ENCODE measurements at places on chromosomes 16 and 17.

DNA sequence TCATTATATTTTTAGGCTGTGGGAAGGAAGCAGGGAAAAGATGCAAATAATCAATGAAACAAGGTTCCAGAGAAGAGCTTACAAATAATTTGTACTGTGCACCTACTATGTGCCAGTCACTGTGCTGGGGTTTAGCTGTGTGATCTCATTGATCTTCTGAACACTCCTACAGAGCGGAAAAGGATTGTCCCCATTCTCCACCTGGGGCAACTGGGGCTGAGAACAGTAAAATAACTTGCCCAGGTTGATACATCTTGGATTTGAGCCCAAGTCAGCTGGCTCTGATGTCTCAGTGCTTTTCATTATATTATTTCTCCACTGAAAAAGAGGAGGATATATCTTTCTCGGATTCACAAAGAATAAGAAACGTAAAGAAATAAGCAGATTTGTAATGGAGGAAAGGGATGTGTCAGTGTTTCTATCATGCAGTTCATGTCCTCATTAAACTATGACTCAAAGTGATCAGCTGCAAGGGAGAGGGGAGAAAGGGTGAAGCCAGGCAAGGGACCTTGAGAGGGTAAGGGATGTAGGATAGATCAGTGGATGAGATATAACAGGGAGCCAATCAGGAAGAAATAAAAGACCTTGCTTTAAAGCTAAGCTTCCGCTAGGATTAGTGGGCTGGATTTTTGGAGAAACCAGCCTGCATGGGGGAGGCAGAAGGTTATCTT, 143.6 kb upstream of the NOL11 start:
- DNase-seq: no peak

GRCh38 chr16:28104404-28104803, 40.9 kb upstream of the GSG1L start:
- no peak for DNase-seq

DNA sequence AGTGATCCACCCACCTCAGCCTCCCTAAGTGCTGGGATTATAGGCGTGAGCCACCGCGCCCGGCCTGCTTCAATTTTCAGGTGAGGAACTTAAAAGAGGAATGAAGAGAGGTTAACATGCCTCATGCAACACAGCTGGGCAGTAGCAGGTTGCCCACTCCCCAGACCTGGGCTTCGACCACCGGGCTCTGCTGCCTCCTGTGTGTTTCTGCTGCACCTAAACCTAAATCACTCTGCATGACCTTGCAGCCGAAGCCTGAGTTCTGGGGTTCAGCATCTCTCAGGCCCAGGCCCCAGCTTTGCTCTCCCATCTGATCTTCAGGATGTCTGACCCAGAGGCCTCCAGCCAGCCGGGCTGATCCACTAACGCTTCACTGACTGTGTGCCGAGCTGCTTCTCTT, 112.6 kb downstream of the OR1D5 start:
- no peak for DNase-seq

GRCh38 chr17:55144518-55144917, 120.2 kb upstream of the HLF start:
- no peak for DNase-seq

DNA sequence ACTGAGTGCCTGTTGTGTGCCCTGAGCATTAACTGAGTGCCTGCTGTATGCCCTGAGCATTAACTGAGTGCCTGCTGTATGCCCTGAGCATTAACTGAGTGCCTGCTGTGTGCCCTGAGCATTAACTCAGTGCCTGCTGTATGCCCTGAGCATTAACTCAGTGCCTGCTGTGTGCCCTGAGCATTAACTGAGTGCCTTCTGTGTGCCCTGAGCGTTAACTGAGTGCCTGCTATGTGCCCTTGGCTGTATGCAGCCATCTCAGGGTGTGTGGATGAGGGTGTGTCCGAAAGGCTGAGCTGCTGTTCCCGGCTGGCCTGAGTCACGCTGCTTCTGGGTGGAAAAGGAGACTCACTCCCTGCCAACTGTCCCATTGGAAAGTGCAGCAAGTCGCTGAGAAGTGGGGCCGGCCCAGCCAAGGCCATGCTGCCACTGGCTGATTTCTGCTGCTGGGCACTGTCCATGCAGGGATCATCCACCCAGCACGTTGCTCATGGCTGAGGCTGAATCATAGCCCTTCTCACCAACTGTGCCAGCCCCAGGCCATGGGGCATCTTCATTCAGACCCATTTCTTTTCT, 113.8 kb downstream of the OR1D5 start:
- no peak for DNase-seq

DNA sequence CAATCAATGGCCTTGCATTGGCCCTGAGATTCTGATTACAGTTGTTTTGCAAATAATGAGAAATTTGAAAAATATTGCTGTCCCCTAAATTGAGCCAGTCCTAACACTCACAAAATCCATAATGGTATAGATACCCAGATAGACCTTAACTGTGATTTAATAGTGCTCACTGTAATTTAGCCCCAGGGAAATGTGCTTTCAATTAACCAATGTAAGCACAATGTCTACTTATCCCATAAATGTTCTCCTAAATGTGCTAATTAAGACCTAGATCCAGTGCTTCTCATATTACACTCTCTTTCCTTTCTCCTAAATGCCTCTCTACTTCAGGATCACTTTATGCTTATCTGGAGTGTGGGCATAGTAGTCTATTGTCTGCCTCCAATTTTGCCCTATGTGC, 417.8 kb upstream of the CCL2 start:
- no peak for DNase-seq

DNA sequence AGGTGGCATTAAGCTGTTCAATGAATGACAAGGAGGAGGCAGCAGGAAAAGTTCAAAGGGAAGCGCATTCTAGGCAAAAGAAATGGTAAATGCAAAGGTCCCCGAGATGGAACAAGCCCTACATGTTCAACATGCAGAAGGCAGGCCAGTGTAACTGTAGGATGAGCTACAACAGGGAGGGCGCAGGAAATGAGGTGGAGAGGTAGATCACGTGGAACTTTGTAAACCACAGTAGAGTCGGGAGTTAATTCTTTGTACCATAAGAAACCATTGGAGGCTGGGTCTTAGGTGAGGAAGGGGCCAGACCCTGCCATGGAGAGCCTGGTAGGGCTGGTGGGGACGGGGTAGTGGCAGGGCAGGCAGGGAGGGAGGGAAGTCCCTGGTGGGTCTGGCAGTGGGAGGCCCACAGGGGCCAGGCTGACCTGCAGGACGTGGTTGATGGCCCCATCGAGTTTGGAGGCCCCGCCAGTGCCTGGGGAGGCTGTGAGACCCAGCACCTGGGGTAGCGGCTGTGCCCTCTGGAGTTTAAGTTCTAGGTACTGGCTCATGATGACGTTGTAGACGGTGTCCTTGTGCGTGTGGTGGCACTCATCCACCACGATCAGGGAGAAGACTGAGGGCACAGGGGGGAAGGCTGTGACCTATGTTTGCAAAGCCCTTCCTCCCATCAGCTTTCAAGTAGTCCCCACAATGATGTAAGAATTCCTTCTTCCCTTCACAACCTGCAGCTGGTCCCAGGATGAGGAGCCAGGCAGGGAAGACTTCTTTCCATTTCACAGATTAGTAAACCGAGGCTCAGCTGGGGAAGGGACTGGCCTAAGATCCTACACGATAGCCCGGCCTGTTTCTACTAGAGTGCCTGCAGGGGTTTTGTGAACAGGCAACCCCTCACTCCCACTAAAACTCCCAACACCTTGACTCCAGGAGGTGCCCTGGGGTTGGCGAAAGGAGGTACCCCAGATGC, 1.9 kb downstream of the DHX58 start:
- no peak for DNase-seq

GRCh38 chr16:73068541-73069401, 20.8 kb upstream of the ZFHX3 start:
- DNase-seq: peak; percentile 87

- DNase-seq: no peak
Observed at GRCh38 chr16:19488213-19488640, 33.7 kb downstream of the GDE1 start.

DNA sequence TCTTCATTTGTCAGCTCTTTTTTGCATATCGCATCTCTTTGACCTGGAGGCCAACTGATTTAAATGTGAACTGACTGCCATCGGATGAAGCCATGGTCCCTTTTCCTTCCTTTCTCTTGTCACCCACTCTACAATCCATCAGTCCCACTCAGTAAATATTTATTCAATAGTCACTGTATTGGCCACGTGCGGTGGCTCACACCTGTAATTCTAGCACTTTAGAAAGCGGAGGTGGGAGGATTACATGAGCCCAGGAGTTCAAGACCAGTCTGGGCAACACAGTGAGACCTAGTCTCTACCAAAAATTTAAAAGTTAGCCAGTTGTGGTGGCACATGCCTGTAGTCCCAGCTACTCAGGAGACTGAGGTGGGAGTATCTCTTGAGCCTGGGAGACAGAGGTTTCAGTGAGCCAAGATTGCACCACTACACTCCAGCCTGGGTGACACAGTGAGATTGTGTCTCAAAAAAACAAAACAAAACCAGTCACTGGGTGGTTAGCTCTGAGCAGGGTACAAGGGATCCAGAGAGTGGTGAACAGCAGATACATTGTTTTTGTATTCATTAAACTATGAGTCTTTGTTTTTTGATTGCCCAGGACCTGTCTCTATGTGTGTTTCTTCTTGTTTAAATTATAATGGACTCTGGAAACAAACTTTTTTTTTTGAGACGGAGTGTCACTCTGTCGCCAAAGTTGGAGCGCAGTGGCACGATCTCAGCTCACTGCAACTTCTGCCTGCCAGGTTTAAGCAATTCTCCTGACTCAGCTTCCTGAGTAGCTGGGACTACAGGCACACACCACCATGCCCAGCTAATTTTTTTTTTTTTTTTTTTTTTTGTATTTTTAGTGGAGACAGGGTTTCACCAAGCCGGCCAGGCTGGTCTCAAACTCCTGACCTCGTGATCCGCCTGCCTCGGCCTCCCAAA, 6.9 kb downstream of the PHAF1 start:
- DNase-seq: no peak

DNA sequence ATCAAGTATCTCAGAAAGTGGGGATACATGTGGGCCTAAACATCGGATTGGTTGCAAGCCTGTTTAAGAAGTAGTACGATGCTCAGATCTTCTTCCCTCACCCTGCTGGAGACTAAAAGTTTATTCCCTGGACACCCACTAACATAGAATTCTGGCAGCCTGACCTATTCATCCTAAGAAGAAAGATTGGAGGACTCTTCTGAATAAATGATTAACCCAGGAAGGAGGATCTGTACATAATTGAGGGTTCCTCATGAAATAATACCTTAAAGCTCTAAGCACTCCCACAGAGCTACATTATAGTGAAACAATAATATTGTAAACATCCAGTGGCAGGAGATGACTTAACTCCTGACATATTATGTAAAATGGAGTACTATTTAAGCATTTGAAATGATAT, 111.7 kb downstream of the NLK start:
- DNase-seq: no peak

DNA sequence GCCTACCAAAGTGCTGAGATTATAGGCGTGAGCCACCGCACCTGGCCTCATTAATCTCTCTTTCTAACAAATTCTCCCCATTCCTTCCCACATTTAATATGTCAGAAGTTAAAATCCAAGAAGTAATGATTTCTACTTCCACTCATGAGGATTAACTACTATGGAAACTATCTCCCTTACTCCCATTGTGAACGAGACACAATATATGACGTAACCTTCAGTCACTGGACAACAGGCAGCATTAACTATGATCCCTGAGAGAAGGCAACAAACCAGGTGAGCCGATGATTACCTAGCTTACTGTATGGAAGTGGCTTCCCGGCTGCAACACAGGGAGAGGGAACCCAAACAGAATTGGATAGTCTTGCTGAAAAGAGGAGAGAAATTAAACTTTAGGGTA, 20.0 kb downstream of the GLG1 start:
- DNase-seq: no peak

DNA sequence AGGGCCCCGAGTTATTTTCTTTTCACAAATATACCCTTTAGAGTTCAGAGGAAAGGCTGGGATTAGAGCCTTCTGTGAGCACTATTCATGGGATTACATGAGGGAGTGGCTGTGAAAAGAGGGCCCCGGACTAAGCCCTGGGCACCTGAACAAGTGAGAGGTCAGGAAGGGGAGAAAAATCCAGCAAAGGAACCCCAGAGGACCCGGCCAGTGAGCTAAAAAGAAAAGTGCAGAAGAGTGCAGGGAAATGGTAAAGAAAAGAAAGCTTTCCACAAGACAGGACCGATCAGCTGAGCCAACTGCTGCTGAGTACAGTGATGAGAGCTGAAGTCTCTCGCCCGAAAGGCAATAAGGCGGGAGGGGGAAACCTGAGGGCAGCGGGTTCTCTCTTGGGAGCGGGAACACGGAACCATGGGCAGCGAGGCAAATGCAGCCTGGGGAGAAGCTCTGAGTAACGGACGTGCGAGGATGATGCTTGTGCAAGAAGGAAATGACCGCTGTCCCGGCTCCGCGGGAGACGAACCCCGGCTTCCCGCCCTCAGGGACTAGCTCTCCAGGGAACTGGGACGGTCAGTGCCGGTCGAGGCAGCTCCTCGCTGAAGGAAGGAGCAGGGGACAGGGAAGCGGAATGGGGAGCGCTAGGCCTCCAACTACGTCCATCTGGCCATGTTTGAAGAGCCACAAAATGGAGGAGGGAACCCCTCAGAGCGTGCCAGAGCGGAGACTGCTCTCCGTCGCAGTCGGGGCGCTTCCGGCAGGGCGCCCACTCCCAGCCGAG, 665 bp upstream of the ALDH3A2 start:
- peak; percentile 69 for DNase-seq

DNA sequence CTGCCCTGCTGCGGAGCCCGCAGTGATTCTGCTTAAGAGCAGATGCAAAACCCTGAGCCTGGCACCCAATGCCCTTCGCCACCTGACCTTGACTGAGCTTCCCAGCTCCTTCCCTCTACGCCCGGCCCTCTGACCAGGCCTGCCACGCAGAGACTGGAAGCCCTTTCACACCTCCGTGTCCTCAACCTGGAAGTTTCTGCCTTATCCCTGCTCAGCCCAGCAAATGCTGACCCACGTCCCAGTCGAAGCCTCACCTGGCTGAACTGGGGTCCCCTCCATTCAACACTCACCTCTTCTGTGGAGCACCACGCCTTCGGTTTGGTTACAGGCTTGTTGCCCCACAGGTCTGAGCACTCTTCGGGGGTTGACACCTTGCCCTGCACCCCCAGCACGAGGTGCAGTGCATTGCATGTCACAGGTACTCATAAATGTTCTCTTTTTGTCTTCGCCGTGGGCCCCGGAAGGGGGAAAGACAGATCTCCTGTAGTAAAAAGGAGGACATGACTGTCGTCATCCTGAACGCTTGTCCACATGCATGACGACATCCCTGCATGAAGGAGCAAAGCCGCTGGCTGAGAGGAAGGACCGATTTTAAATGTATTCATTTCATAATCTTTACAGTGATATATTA, 153.6 kb upstream of the TNRC6C start:
- DNase-seq: no peak
